ENCODE measurements at places on chromosomes 11 and 22.

GRCh38 chr22:36022162-36022561 is 6.5 kb downstream of the RBFOX2 start:
- DNase-seq = no peak

- DNase-seq = no peak
Observed at GRCh38 chr22:42560781-42561180, 7.0 kb downstream of the SERHL2 start.

DNA sequence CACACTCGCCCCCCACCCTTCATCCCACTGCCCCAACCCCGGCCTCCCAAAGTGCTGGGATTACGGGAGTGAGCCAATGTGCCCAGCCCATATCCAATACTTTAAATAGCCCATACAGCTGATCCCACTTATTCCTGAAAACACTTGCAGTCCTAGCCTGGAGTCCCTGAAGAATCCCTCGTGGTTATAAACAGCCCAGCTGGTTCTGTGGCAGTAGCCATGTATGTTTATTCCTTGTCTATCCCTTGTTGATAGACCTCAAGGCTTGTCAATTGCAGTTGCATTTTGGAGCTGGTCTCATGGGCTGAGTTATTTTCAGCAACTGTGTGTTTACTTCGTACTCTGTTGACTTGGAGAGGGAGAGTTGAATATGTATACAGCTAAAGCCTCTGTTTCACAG is 21.5 kb upstream of the PAFAH1B2 start:
- DNase-seq = no peak

DNA sequence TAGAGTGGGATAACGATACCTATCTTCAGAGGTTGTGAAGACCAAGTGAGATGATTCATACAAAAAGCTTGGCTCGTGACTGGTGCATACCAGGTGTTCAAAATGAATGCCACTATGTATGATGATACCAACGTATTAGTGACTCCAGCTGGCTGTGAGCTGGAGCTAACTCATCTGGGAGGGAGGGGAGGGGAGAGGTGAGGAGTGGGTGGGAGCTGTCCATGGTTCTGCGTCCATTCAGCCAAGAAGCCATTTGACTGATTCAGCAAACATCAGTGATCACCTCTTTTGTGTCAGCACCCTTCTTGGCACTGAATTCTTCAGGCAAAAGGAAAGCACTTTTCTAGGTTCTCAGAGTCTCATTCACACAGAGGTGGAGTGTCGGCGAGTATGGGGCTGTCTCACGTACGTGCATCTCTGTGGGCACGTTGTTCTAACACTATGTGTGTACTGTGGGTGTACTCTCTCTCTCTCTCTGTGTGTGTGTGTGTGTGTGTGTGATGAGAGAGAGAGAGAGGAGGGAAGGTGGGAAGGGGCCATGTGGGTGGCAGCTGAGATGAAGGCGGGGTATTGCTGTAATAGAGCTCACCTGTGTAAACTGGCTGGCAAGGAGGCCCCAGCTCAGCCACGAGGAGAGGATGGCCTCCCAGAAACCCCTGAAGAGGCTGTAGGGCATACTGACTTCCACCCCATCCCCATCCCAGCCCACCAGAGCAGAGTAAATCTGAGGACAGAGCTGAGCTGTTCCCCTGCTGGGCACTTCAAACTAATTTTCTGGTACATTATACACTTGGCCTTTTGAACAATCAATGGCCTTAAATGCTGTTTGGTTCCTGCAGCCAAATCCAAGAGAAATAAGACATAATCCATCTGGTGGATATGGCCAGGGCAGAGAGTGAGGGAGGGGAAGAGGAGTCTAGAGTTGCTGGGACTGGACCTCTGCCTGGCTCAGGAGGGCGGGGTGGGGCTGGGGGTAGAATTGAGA is 96.1 kb upstream of the THY1 start:
- DNase-seq = no peak
